ENCODE measurements at places on chromosomes 2 and 18. TPM values are rescaled to one million over a fixed set of nuclear protein-coding genes. Genes with fewer than 3 reads are reported as not detected.

Gene CFAP53
- total RNA-seq: 0.62 TPM

Gene PDCL3
- 10.2 TPM for total RNA-seq

Gene EPB41L5
- total RNA-seq: 6.9 TPM

Gene ALS2
- 8.7 TPM for total RNA-seq

Gene VWA3B
- not detected for total RNA-seq
